ENCODE measurements at places on chromosomes 4 and X.

GRCh38 chrX:68842781-68843581 is 14.2 kb downstream of the EFNB1 start:
- DNase-seq: no peak

DNA sequence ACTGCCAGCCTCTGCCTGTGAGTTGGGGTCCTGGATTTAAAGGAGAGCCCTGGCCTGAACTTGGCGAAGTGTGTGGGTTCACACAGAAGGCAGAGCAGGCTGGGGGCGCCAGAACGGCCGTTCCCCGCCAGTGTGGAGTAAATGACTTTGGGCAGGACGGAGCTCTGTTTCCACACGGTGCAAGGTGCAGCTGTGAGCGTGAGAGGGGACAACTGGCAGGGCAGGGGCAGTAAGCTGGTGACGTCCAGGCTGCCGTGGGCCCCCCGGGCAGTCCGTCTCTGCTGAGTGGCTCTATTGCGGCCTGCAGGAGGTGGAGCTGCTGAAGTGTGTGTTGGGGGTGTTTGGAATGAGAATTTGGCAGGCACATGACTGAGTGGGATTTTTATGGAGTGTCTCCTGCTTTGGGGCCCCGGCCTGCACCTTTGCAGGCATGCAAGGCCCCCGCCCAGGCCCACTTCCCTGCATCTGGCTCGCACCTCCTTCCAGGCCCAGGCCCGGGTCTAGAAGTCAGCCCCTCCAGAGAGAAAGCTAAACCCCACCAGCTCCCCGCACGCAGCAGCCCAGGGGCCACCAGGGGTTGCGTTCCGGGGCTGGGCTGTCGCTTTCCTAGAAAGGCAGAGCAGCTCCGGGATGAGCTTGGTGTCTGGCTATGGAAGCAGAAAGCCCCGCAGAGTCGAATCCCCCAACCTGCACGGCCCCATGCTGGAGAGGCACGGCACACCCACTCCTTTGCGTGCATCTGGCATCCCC is 62.2 kb upstream of the GRPEL1 start:
- DNase-seq: no peak

DNA sequence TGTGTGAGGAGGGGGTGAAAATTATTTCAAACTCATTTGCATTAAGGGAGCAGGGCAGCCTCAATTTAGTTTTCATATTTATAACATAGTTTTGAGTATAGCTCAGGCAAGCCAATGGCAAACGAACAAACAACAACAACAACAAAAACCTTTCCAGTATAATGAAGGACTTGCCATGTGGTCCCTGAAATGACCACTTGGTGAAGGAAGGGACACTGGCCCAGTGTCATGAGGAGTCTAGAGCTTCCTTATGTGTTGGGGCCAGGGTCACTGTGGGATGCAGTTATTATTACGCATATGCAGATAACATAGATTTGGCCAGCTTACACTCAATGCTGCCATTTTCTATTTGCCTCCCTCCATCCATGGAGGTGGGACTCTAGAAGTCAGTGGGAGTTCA is 23.3 kb downstream of the NKX3-2 start:
- DNase-seq: no peak

DNA sequence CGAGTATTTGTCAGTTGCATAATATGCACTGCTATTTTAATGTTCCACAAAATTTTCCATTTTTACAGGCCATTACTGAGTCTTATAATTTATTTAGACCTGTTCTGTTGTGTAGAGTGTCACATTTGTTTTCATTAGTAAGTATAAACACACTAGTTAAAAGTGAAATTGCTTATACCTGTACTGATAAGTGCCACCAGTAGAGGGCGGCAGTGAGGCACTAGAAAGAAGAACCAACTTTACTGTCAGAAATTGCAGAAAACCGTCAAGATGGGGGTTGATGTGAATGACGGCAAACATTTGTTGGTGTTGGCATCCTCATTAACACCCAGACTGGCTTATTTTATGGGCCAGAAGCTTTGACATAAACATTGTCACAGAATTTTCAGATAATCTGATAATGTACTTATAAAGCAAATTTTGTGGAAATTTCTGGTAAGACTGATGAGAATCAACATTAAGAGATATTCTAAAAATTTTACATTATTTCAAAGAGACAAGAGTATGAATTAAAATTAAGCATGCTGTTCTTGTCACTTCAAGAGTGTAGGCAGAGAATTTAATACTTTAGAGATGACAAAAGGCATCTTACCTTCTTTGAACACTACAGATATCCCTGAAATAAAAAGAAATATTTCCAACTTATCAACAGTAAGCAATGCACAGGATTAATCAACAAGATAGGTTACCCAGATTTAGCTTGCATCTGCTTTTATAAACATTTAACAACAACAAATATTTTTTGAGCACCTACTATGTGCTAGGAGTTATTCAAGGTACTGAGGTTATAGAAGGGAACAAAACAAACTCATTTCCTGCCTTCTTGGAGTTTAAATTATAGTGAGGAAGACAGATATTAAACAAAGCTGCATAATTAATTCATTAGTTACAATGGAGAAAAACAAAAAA is 24.9 kb downstream of the ALPK1 start:
- peak; percentile 71 for DNase-seq

- no peak for DNase-seq
These were observed 169.4 kb downstream of the GLUD2 start for GRCh38 chrX:121216641-121217374.

- no peak for DNase-seq
These were observed 496.6 kb downstream of the STIM2 start for GRCh38 chr4:27357283-27357682.

DNA sequence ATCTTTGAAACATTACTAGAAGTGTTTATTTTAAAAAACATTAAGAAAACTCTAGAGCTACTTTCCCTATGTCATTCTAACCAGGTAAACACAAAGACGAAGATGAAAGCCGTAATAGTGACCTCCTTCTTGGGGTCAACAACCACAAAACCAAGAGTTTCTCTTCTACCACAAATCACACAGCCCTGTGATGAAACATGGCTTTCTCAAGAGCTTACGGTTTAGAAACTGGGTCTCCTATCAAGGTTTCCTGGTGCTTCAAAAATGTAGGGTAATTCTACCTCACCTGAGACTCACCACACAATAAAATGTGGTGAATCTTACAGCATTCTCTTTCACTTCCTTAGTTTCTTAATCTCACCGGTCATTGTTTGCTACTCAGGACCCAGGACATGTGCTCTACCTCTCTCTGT is 50.9 kb downstream of the CORIN start:
- no peak for DNase-seq

- no peak for DNase-seq
These were observed 464.9 kb downstream of the GRXCR1 start for GRCh38 chr4:43357252-43357974.

- no peak for DNase-seq
These were observed 278 bp downstream of the RELL1 start for GRCh38 chr4:37685823-37686372.

DNA sequence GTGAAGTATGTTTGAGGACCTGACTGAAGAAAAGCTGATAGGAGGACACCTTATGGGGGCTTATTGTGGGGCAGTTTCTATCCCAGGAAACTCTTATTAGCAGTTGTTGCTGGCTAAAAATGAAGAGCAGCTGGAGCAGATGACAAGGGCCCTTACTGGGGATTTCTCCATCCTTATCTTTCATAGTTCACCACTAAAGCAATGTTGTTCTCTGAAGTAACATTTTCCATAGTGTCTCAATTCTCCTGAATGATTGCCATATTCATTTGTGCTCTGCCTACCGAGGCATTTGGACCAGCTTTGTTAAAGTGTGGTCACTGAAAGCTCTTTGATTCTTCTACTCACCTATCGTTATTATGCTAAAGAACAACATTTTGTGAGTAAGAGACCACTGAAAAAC is 7.7 kb downstream of the ENOX2 start:
- DNase-seq: no peak

- no peak for DNase-seq
These were observed 168.8 kb upstream of the PDE5A start for GRCh38 chr4:119797238-119797894.

- no peak for DNase-seq
These were observed 585.7 kb downstream of the IL15 start for GRCh38 chr4:142222127-142222526.

- peak; percentile 73 for DNase-seq
These were observed 55.0 kb upstream of the PAK3 start for GRCh38 chrX:111041018-111041462.

GRCh38 chr4:10856271-10856782 is 171.8 kb upstream of the CLNK start:
- DNase-seq: no peak

DNA sequence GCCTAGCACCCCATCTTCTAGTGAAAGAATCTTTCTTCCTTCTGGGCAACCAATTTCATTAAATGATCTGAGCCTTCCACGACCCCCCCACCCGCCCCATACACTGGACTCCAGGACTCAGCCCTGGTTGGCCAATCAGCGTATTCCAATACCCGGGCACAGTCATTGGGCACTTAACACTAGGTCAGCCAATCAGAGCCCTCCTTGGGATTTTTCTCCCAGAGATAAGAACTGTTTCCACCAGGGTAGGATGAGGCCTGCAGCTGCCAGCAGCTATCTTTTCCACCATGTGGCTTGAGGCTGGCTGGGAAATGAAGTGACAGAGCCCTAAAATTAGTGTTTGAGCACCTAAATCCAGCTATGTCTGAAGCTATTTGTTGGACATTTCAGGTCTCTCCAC is 418.8 kb downstream of the BCOR start:
- no peak for DNase-seq

- no peak for DNase-seq
These were observed 62.9 kb upstream of the FMR1 start for GRCh38 chrX:147848543-147849443.

DNA sequence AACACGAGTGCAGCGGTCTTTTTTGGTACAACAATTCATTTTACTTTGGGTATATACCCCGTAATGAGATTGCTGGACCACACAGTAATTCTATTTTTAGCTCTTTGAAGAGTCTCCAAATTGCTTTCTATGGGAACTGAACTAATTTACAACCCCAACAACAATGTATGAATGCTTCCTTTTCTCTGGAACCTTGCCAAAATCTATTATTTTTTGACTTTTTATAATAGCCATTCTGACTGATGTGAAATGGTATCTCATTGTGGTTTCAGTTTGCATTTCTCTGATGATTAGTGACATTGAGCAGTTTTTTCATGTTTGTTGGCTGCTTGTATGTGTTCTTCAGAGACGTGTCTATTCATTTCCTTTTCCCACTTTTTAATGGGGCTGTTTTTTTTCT is 240.8 kb downstream of the STK32B start:
- no peak for DNase-seq

DNA sequence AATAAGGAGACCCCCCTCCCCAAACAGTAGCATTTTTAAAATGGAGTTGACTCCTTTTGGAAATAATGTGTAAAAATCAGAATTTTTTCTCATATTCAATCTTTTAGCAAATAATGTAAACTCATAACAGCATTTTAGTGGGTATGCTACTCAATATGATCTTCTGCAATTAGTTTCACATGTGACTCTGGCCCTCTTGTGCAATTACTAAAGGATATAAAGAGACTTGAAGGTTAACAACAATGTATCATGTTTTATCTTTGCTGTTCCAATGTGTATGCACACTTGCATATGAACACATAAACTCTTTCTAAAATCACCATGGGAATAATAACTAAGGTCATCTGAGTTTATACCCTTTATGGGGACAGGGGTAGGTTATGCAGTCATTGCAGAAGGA is 39.9 kb upstream of the RXFP1 start:
- DNase-seq: no peak

DNA sequence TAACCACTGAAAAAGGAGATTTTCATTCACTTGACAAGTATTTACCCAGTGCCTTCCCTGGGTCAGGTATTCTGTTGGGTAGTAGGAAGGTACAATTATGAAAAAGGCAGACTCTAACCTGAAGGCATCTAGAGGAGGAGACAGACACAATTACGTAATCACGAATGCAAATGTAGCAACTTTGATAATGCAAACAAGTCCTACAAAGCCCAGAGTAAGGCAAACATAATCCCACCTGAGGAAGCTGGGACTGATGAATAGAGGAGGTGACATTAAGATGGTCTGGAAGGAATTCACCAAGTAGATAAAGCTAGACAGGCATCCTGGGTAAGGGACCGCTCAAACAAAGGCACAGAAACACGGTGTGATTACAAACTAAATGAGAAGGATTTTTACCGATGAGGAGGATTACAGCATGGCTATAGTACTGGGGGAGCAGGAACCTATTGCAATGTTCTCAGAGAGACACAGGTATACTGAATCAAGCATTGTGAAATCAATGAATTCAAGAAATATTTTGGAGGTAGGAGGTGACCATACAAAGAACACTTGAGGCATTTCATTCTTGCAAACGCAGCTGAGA is 37.1 kb downstream of the TMEM150C start:
- DNase-seq: no peak

DNA sequence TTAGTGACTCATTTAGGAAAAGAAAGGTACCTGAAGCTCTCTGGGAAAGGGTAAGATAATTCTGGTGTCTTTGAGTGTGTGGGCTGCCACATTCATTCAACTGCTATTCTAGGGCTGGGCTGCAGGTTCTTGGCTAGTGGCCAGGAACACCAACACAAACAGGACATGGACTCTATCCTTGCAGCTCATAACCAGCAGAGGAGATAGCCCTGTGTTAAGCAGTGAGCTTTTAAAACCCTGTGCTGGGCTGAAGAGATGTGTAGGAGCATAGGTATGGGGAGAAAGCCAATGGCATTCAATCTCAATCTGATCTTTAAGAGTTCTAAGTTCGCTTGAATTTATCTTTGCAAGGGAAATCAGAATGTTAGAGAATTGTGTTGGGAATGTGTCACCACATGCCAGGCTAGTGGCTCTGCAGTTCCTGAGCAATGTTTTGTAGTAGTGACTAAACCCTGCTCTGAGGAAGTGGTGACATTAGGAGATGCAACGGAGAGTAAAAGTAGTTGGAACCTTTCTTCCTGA is 39.2 kb downstream of the SGMS2 start:
- no peak for DNase-seq

- no peak for DNase-seq
These were observed 107.9 kb downstream of the PALLD start for GRCh38 chr4:168604496-168605373.

DNA sequence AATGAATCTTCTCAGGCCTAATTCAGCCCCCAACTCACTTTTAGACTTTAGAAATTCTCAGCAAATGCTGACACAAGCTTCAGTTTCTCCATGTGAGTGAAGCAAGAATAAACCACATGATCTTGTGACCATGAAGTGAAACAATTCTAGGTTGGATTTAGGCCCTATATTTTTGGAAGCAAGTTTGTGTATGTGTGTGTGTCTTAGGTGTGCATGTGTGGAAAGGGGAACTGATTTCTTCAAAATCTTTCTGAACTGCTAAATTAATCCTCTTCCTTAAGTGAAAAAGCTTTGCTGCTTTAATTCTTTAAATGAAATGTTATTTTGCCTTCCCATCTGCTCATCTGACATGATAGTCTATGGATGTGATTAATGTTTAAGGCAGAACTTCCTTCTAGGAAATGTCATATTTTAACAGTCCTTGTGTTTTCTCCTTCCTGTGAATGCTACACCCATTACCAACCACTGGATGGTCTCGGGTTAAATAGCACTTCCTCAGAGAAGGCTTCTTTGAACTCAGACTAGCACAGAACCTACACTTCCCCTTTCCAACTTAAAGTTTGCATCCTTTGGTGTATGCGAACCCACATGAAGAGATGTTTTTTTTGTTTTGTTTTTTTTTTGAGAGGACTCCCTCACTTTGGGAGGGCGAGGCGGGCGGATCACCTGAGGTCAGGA is 1.2 kb upstream of the TMEM144 start:
- DNase-seq: peak; percentile 72
